ENCODE measurements at places on chromosomes 12 and 14.

- peak; percentile 7 for DNase-seq
Observed at GRCh38 chr14:55780156-55780946, 200.3 kb downstream of the KTN1 start.

DNA sequence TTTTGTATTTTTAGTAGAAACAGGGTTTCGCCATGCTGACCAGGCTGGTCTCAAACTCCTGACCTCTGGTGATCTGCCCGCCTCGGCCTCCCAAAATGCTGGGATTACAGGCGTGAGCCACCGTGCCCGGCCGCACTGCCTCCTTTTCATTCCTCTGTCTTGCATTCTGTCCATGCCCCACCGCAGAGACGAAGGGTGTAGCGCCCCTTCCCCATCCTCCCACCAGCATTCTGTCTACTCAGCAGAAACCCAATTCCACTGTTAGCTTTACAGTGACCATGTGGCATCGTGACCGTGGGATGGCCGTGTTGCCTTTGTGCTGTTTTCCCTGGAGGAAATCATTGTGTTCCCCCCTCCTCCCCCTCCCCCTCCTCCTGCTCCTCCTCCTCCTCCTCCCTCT is 10.3 kb downstream of the TEX22 start:
- DNase-seq, result no peak

GRCh38 chr12:44015333-44015941 is 179.6 kb downstream of the TMEM117 start:
- DNase-seq, result peak; percentile 28

DNA sequence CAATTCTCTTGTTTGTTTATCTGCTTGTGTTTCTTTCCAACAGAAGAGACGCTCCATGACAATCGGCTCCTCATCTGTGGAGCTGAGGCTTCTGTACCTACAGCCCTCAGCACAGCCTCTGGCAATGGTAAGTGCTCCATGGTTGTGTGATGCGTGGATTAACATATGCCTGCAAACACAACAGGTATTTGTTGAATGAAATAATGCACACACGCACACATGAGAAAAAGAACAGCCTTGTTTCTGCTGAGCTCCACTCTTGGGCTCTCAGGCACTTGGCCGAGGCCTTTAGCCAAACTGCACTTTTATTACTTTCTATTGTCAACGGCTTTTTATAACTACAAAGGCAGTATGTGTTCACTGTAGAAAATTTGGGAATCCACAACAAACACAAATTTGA is 120.4 kb upstream of the TMCC3 start:
- DNase-seq, result no peak

- no peak for DNase-seq
Observed at GRCh38 chr14:61113561-61114225, 132.6 kb downstream of the SLC38A6 start.

DNA sequence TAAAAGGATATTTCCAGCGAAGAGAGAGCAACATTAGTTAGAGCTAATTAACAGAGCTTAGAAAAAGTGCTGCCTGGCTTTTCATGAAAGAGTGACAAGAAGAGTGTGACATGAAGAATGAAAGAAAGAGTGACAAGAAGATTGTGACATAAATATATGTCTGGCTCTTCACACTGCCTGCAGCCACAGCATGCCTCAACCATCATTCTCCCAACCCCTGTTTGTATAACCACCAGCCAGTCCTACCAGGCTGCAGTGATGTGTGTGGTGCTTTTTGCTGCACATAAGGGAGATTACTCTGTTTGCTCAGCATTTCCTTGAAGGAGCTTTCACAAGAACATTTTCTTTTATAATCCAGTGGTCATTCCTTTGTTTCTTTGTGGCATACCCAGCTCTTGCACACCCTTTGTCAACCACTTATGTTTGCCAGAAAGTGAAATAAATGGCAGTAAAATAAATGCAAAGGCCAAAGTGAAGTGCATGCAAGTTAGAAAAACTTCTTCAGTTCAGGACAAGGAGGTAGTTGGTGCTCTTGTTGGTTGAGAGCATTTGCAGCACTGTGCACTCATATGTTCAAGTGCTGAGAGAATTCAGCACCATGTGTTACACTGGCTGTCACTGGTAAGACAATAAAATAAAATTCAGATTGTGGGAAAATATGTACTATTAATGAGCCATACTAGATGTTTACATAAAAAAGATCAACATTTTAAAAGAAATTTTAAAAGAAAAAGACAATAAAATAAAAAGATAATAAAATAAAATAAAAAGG is 50.6 kb downstream of the KIF21A start:
- no peak for DNase-seq

- DNase-seq, result peak; percentile 47
Observed at GRCh38 chr12:8108808-8109398, 14.5 kb upstream of the CLEC4A start.

GRCh38 chr12:92416385-92416812 is 270.8 kb upstream of the BTG1 start:
- DNase-seq, result no peak

DNA sequence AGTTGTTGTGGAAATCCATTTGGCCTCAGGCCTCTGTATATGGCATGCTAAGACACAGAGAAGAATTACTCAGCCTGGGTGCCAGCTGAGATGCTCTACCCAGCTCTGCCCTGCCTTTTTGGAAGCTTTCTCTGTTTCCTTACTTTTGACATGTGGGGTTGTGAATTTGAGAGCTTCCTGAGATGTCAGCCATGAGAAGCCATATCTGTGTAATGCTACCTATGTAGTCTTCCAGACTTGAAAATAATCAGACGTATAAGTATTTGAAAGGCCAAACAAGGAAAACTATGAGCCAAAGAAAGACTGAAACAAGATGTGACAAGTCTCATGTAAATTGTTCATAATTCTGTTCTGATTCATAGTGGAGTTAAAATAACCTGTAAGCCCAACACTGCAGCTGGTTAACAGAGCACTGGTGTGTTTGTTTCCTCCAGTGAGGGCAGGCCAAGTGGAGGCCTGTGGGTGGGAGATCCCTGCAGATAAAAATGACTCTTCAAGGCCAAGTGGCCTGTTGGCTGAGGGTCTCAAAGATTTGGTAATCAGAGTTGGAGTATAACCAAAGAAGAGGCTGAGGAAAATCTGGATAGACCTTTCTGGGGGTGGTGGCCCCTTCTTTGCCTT is 94.0 kb downstream of the TMX1 start:
- DNase-seq, result no peak

All from GM04504 (cell line).